ENCODE measurements at places on chromosomes 11 and 22.

- ATAC-seq = no peak
Measured at GRCh38 chr11:645536-645935, 8.5 kb downstream of the DRD4 start.

DNA sequence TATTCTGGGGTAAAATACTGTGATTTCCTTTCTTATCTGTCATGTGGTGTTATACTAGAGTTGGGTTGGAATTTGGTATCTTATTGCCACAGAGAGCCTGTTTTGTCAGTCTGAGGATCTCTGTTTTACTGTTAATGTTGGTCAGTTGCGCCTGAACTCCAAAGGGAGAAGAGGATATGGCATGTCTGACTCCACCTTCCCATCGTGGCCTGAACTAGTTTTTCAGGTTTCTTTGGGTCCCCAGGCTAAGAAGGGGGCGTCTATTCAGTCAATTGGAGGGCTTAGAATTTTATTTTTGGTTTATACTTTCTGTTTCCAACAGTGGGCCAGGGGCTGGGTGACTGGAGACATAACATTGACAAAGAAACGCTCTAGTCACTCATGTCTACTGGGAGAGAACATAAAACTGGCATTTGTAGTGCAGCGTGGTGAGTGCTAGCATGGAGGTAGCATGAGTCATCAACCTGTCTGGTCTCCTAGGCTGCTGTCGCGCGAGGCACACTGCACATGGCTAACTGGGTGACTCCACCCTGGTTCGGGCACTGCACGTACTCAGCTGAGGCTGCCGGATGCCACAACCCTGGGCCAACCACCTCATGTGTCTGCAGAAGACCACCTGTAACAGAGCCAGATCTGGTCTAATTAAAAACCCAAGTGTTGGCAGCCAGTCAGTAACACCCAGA lies 120.1 kb upstream of the OR9Q1 start:
- peak; percentile 95 for ATAC-seq

- no peak for ATAC-seq
Measured at GRCh38 chr22:17980015-17980590, 44.3 kb downstream of the MICAL3 start.

GRCh38 chr11:116925050-116925449 lies 87.6 kb upstream of the APOA1 start:
- no peak for ATAC-seq

DNA sequence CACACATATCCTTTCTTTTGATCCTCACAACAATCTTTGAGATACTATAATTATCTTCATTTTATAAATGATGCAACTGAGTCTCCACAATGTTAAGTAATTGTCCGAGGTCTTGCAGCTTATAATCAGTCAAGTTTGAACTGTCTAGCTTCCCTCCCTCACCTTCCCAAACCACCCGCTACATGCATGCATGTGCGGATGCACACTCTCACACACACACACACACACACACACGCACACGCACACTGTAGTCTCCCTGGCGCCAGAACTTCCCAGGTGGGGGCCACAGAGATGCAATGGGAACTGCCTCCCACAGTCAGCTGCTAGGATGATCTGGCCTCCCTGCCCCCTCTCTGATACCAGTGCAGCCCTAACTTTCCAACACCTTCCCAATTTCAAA lies 501.3 kb downstream of the BUD13 start:
- no peak for ATAC-seq

DNA sequence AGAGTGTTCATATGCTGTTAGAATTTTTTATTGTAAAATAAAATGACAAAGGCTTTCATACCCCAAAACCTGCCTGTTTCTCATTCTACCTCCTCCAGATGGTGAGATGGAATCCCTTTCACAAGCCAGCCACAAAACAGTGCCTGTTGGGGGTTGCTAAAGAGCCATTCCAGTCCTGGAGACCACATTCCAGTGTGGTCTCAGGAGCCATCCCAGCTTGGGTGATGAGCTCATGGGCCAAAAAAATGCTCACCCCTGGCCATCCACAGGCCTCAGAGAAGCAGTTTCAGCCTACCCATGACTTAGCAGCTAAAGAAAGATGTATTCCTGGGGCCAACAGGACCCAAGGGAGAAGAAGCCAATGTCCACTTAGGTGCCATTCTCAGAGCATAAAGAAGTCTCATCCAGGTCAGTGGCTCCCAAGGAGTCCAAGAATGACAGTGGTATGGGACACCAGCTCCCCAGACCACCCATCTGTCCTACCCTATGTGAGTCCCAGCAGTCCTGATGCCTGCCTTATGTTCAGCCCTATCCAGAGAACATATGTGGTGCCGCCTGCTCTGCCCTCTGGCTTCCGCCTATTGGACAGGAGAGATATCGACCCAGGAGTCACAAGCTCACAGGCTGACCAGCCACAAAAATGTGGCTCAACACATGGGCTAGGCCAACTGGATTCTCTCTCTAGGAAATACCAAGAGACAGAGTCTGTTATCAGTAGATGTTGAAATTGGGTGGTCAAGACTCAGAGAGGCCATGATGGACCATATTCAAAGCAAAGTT lies 26.4 kb downstream of the C11orf91 start:
- ATAC-seq = no peak

DNA sequence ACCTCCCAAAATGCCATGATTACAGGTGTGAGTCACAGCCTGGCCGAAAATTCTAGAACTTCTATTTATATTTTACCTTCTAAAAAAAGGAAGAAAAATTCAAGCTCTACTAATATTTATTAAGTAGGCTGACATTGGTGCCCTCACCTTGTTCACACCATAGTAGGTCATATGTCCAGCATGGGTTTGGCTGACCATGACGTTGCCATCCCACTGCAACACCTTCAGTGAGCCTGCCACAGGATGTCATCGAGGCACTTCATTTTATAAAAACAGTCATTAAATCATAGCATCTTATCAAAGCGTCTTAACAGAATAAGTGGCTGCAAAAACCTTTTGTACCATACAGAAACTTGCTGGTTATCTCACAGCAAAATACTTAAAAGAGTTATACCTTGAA lies 58.3 kb downstream of the LRRC32 start:
- ATAC-seq = no peak

GRCh38 chr22:38315823-38316363 lies 1.3 kb downstream of the CSNK1E start:
- ATAC-seq = no peak

- no peak for ATAC-seq
Measured at GRCh38 chr11:95716266-95716665, 73.3 kb downstream of the FAM76B start.

GRCh38 chr22:49034836-49035817 lies 792.5 kb downstream of the BRD1 start:
- ATAC-seq = no peak

- no peak for ATAC-seq
Measured at GRCh38 chr11:69986440-69986787, 91.7 kb upstream of the ANO1 start.

DNA sequence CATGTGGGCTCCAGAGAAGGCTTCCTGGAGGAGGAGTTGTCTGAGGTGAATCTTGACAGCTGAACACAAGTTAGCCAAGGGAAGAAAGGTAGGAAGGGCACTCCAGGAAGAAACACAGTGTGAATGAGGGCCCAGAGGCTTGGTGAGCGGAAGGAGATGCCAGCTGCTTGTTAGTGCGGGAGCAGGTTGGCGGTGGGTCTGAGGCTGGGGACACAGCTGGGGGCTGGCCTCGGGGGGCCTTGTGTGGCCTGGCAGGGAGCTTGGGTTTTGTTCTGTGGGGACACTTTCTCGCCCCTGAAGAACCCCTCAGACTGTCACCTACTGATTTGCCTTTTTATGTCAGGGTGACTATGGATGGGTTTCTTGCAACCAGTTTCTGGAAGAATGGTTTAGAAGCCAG lies 160.0 kb downstream of the ST3GAL4 start:
- ATAC-seq = no peak

DNA sequence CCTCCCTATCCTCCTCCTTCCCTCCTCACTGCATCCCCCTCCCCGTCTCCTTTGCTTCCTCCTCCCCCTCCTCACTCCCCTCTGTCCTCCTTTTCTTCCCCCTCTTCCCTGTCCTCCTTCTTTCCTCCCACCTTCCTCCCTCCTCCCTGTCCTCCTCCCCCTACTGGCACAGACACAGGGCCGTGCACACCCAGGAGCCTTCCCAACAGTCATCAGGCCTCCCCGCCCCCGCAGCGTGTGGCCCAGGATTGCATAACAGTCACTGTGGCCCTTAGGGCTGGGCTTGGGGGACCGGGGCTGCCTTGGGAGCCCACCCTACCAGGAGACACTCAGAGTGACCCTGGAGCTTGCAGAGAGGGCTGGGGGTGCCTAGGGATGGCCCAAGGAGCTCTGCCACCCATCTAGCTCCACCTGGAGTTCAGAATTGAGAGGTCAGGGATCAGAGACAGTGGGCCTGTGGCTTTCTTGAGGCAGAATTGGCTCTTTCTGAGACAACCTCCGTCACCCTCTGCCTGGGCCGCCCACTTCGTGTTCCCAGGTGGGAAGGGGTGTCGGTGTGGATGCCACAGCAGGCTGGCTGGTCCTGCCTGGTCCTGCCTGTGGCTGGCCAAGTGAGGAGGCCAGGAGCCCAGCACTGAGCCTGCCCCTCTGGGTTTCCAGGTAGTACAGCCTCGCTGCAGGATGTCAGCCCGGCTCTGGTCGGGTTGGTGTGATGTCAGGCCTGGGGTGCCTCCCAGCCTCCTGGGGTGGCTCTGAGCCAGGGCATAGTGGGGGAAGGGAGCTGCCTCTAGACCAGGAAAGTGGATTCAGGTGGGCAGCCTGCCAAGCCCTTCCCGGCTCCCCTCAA lies 1.6 kb downstream of the SPI1 start:
- peak; percentile 25 for ATAC-seq

DNA sequence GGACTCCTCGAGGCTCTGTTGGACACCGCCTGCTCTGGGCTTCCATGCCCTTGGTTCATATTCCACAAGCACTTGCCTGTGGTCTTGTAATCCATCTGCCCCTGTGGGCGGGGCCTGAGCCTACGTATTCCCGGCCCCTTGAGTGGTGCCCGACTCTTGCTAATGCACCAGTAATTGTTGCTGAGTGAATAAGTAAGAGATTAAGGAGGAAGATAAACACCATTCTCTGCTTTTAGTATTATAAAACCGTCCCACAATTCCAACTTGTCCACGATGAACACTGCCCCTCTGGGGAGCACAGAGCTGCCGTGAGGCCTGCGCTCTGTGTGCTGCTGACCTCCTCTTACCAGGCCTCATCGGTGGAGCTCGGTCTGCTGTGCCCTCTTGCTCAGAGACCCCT lies 50.3 kb downstream of the MICAL2 start:
- ATAC-seq = no peak

DNA sequence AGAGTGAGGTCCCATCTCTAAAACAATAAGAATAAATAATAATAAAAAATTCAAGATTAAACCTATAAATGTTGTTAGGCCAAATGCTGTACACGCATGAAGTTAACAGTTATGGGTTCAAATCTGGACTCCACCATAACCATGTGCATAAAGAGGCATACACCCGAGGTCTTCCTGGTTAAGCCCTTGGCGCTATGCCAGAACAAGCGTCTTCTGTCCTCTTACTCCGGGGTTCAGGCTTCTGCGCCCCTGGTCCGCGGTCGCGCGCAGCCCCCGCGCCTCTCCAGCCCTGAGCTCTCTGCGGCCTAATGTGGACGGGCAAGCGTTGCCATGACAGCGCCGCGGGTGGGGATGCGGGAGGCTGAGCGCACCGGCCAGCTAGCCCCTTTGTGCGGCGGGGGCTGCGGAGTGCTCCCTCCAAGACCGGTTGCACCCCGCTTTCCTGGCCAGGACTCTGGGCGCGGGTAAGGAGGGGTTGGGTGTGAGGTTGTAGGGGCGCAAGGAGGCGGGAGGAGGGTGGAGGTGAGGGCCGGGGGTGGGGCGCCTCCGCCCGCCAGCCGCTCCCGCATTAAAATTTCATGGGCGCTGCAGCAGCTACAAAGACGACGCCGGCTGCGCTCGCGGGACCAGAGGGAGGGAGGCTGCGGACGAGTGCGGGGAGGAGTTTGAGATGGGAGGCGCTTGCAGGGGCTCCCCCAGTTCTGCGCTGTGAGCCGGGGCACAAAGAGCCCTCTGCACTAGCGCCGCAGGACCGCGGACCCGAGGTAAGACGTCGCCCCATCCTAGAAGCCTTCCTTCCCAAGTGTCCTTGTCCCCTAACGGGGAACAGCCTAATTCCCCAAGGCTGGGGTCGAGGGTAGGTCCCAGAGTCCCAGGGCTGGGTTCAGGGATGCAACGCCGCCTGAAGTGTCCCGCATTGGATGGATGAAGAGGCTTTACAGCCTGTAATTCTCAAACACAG lies at the start of gene MIAT:
Gene MIAT, plus strand, starts transcription at position 698 of the 961 bp plus-strand sequence.
- ATAC-seq = peak; percentile 36

GRCh38 chr11:33321422-33321821 lies 64.2 kb downstream of the HIPK3 start:
- ATAC-seq = no peak

DNA sequence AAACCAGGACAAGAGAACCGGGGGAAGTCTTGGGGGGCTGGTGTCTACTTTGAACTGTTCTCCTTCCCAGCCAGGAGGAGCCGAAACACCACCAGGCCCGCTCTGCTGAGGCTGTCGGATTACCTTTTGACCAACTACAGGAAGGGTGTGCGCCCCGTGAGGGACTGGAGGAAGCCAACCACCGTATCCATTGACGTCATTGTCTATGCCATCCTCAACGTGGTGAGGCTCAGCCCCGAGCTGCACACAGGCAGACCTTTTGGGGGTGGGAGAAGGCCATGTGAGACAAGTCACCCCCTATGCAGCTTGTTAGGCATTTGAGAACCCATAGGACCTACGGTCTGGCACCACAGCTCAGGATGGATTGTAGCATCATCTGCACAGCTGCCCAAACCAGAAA lies 2.8 kb downstream of the HTR3A start:
- peak; percentile 30 for ATAC-seq

GRCh38 chr11:126082251-126083109 lies 19.8 kb upstream of the CDON start:
- no peak for ATAC-seq

- ATAC-seq = peak; percentile 55
Measured at GRCh38 chr11:125494974-125495725, 915 bp downstream of the FEZ1 start.

DNA sequence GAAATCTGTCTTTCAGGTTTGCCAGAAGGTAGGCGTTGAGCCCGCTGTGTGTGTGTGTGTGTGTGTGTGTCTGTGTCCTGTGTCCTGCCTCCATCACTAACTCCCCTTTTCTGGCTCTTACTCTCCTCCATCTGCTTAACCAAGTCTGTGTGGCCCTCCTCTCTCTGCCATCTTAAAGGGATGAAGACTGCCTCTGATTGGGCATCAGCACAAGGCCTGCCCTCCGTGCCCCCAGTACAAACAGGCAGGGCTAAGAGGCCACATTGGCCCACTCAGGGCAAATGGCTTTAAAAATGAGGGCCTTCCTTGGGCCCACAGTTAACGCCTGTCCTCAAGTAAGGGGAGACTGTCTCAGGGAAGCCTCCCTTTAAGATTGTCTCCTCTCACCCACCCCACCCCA lies 10.9 kb downstream of the RCOR2 start:
- ATAC-seq = no peak

GRCh38 chr11:28566339-28567089 lies 458.3 kb downstream of the METTL15 start:
- peak; percentile 93 for ATAC-seq

GRCh38 chr22:19688301-19689290 lies 25.7 kb upstream of the SEPTIN5 start:
- ATAC-seq = peak; percentile 15

GRCh38 chr22:26777156-26777801 lies 119.9 kb downstream of the MIAT start:
- no peak for ATAC-seq

GRCh38 chr22:37020192-37020479 lies 594 bp downstream of the MPST start:
- peak; percentile 76 for ATAC-seq

- peak; percentile 31 for ATAC-seq
Measured at GRCh38 chr11:106473089-106473722, 395.7 kb downstream of the AASDHPPT start.
